ENCODE measurements at places on chromosomes 3 and 15.

DNA sequence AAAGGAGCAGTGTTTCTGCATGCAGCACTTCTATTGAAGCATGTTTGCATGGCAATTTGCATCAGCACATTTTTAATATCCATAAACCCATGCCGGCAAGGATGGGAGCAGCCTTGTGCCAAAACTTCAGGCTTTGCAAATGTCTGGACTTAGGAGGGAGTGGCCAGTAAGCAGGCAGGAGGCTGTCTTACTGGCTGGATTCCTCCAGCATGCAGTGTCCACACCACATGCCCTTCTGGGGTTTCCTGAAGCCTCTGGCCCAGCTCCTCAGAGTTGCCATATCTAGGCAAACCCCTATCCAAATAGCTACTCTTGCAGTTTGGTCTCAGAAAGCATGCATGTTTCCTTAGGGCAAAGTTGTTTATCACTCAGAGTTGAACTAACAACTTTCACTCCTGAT lies 139.1 kb upstream of the MRPS22 start:
- DNase-seq = no peak

GRCh38 chr3:84637272-84637671 lies 321.5 kb upstream of the CADM2 start:
- no peak for DNase-seq

- DNase-seq = no peak
Observed at GRCh38 chr3:35224565-35225295, 414.6 kb upstream of the ARPP21 start.

DNA sequence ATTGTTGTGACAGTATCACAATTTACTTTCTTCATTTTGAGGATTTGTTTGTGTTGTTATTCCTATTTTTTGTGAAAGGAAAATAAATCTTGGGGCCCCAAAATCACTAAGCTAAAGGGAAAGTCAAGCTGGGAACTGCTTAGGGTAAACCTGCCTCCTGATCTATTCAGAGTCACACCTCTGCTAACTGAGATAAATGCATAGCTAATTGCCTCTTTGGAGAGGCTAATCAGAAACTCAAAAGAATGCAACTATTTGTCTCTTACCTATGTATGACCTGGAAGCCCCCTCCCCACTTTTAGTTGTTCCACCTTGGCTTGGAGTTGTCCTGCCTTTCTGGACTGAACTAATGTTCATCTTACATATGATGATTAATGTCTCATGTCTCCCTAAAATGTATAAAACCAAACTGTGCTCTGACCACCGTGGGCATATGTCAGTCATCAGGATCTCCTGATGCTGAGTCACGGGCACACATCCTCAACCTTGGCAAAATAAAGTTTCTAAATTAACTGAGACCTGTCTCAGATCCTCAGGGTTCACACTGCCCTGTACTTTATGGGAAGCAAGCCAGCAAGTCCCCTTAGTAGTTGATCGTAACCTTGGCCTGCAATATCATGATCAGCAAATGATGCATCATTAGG lies 523.2 kb upstream of the GOLIM4 start:
- DNase-seq = no peak

DNA sequence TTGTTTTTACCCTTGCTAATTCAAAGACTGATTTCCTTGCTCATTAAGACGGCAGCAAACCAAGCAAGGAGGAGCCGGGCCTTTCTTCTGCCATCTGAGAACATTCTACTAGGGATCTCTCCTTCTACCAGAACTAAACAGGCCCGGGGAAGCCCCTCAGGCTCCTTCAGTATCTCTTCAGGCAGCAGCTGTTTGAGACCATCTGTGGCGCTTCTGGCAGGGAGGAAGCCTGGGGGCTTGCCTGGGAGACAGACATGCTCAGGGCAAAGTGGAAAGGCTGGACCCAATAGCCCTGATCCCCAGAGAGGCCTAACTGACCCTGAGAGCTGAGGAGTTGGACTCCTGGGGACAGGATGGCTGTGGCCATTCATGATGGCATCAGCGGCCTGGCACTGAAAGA lies 67.9 kb downstream of the FEM1B start:
- no peak for DNase-seq

GRCh38 chr15:99959326-99959725 lies 226.1 kb upstream of the LYSMD4 start:
- DNase-seq = no peak

GRCh38 chr15:36557364-36557763 lies 22.1 kb upstream of the CDIN1 start:
- no peak for DNase-seq

DNA sequence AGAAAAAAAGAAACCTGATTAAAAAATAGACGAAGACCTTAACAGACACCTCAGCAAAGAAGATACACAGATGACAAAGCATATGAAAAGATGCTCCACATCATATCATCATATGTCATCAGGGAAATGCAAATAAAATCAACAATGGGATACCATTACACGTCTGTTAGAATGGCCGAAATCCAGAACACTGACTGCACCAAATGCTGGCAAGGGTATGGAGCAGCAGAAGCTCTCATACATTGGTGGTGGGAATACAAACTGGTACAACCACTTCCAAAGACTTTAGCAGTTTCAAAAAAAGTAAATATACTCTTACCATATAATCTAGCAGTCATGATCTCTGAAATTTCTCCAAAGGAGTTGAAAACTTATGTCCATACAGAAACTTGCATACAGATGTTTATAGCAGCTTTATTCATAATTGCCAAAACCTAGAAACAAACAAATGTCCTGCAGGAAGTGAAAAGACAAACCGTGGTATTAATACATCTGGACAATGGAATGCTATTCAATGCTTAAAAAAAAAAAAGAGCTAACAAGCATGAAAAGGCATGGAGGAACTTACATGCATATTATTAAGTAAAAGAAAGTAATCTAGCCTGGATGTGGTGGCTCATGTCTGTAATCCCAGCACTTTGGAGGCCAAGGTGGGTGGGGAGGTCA lies 107.4 kb downstream of the HES1 start:
- DNase-seq = no peak

DNA sequence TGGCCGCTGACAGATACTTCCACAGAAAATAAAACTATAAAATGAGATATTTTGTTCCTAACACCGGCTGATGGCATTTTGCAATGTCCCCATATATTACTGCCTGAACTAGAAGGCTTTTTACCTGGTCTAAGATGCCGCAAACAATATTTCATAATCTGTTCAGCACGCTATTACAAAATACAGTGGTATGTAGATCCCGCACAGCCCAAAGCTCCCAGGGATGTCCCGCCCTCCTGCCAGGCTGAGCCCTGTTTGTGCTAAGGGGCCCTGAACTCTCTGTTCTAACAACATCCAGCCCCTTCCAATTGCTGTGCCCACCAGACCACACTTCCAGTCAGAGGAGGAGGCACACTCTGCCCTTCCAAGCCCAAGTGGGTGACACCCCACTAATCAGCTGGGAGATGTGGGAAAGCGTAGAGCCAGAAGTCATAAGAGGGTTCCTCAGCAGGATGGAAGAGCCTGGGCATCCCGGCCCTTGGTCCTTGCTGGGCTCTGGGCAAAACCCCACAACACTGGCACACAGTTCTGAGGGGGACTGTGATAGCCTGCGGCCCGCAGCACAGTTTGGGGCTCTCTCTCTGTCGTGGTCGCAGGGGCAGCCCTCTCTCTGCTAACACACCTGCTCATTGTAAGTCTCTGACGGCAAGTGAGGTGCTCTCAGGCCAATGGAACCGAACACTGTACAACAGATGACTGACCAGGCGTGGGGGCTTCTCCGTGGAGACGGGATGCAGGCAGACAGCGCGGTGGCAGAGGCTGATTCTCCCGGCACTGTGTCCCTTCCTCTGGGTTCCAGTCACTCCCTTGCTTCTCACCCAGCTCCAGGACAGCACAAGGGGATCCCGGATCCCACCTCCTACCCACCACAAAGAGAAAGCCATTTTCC lies 55.2 kb downstream of the PCSK6 start:
- DNase-seq = no peak

DNA sequence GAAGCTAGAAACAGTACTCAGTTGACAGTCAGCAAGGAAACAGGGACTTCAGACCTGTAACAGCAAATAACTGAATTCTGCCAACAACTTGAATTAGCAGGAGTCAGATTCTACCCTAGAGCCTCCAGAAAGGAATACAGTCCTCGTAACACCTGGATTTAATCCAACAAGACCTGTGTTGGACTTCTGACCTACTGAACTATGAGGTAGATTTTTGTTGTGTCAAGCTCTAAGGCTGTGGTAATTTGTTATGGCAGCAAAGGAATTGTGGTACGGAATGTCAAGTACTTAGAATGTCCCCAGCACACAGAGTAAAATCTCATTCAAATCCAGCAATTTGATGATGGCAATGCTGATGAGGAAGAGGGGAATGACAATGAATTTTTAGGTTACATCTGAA lies 234.1 kb downstream of the LRRN1 start:
- no peak for DNase-seq

DNA sequence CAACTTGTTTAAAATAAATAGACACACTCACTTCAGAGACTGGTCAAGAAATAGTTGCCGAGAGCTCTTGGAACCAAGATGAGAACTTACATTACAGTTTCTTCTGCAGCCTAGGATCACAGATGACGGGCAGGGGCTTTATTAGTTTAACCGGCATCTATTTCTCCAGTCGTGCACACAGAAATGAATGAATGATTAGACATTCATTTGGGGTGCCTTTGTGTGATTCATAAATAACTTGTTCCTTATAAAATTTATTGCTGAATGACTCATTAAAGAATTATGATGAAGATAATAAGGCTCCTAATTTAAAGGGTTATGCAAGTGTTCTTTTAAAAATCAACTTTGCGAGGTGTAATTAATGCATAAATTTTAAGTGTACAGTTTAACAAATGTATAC lies 20.8 kb downstream of the NFKBIZ start:
- DNase-seq = no peak

GRCh38 chr15:77023576-77024272 lies 28.8 kb downstream of the PSTPIP1 start:
- no peak for DNase-seq

DNA sequence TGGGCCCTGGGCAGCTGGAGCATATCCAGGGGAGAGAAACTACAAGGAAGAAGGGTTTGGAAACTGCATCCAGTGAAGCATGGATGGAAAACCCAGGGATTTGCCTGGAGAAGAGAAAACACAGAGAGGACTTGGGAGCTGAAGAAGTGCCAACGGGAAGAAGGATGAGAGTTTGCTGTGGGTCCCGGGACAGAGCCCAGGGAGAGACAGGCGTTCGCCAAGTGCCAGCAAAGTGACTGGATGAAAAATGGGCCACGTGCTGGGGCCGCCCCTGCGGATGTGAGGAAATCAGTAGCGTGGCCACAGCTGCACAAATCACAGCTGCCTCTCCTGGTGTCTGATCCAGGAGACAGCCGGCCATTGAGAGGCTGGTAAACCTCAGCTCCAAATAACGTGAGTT lies 70.4 kb downstream of the HES1 start:
- peak; percentile 51 for DNase-seq

GRCh38 chr3:56693750-56694149 lies 10.7 kb upstream of the TASOR start:
- DNase-seq = no peak

DNA sequence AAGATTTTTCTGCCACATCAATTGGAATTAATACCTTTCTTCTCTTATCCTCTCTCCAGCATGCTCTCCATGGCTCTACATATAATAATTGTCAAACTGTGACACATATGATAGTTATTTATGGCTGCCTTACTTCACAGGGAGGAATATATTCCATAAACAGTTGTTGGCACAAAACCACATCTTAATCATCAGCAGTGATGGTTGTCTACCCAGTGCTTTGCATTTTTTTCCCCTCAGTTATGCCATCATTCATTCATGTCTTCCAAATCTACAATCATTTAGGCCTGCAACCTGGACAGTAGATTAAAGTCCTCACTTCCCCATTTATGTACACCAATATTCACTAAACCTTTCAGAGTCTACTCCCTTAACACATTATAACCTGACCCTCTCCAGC lies 107.7 kb downstream of the THRB start:
- peak; percentile 67 for DNase-seq

DNA sequence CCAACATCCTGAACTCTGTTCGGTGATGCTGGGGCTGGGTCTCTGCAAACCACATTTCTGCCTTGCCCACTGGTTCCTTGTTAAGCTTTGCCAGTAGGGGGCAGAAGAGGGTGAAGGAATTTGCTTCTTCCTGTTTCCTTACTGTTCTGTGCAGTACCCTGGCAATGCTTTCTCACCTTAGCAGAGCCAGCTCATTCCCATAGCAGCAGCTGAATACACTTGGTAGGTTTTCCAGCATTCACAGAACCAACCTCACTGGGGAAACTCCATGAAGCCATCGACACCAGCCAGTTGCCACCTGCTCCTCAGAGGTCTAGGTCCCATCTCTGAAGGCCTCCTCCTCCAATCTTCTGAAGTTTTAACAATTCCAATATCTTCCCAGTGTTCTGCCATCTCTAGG lies 308.4 kb downstream of the PDCD6IP start:
- peak; percentile 32 for DNase-seq

GRCh38 chr3:154111365-154111935 lies 9.7 kb upstream of the ARHGEF26 start:
- no peak for DNase-seq

DNA sequence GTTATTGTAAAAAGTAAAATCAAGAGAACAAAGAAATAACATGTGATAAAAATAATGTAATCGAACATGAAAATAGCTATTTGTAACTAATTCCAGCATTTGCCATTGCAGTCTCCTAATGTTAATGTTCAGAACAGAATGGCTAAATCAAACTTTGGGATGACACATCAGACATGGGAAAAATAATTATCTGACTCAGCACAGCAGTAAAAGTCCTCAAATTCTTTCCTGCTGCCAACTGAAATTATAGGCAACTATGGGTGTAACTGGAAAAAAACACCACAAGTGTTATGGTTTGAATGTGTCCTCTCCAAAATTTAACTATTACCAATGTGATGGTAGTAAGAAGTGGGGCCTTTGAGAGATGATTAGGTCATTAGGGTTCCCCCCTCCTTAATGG lies 446.7 kb downstream of the C3orf38 start:
- DNase-seq = peak; percentile 43

DNA sequence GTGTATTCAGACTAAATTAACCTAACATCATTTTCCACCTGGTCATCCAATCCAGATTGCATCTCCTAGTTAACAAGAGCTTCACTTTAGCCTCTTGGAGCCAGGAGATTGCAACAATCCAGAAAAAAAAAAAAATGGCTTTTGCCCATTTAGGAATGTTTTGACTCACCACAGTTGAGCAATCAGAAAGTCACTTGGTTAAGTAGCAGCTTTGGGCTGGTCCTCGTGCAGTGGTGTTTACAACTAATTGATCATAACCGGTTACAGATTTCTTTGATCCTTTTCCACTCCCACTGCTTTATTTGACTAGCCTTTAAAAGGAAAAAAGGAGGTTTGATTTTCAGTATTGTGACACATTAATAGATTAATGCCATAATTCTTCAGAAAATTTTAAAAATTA lies 688.8 kb upstream of the CCDC54 start:
- DNase-seq = peak; percentile 92

- no peak for DNase-seq
Observed at GRCh38 chr3:171497468-171497867, 37.3 kb upstream of the TNIK start.

- DNase-seq = peak; percentile 36
Observed at GRCh38 chr3:195250473-195251251, 20.3 kb downstream of the XXYLT1 start.
